ENCODE measurements at places on chromosomes 7 and 10.

DNA sequence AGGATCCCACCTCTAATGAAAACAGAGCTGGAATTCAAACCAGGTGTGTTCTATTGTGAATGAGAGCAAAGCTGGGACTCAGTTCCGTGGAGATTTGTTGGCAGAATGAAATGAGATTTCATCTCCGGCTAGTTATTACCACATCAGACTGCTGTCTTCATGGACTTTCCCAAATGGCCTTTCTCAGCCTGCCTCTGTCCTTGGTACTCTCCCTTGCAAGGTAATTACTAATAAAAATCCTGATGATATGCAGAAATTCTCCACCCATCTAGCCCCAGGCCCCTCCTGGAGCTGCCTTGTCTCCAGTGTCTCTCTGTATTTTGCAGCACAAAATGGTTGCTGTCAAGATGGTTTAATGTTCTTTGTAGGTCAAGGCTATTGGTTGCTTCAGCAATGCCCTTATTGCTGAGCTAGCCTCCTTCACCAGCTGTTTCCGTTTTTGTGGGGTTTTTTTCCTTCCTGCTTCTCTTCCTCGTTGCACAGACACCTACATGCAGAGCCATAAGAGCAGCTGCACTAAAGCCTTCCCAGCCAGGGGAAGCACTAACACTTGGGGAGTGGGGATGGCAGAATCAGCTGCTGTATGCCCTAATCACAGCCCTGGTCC, 185.0 kb upstream of the GHITM start:
- no peak for DNase-seq

DNA sequence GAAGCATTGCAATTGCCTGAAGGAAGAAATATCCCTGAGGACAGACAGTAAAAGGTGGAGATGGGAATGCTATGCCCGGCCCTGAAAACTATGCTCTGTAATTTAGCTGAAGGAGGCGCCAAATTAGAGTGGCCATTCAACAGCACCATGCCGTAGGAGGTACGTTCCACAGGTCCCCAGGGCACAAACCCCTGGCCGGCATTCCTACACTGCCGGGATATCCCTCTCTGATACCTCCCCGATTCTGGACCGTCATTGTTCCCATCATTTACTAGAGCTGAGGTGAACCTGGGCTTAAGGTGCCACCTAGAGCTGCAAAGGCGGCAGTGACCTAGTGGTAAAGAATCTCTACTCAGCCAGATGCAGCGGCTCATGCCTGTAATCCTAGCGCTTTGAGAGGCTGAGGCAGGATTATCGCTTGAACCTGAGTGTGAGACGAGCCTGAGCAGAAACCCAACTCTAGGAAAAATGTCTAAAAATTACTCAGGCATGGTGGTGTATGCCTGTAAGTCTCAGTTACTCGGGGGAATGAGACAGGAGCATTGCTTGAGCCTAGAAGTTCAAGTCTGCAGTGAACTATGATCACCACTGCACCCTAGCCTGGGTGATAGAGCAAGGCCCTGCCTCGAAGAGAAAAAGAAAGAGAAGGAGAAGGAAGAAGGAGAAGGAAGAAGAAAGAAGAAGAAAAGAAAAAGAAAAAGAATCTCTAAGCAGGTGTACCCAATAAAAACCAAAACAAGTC, 53.0 kb upstream of the TNKS2 start:
- DNase-seq: no peak

- DNase-seq: no peak
Observed at GRCh38 chr7:104960741-104961448, 53.1 kb upstream of the KMT2E start.

- DNase-seq: no peak
Observed at GRCh38 chr10:96606216-96606615, 19.4 kb upstream of the TM9SF3 start.

- DNase-seq: no peak
Observed at GRCh38 chr7:2983586-2983985, 60.1 kb downstream of the CARD11 start.

GRCh38 chr10:29881336-29881771, 178.0 kb downstream of the JCAD start:
- DNase-seq: no peak

DNA sequence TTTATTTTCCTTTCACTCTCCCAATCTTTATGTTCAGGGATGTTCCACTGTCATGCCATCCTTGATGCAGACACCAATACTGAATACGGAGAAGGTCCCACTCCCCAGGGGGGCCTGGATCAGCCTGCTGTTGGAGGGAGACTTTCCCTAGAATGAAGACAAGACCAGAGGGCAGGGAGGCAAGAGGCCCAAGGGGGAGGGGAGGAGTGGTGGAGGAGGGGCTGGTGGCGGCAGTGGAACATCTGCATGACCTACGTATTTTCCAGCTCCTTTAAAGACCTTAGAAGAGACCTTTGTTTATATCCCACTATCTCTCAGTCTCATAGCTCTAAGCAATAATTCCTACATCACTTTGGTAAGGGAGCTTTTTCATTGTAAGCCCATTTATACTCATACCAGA, 183.0 kb downstream of the HECW1 start:
- DNase-seq: no peak

GRCh38 chr10:79236433-79236765, 110.9 kb upstream of the PPIF start:
- DNase-seq: no peak

DNA sequence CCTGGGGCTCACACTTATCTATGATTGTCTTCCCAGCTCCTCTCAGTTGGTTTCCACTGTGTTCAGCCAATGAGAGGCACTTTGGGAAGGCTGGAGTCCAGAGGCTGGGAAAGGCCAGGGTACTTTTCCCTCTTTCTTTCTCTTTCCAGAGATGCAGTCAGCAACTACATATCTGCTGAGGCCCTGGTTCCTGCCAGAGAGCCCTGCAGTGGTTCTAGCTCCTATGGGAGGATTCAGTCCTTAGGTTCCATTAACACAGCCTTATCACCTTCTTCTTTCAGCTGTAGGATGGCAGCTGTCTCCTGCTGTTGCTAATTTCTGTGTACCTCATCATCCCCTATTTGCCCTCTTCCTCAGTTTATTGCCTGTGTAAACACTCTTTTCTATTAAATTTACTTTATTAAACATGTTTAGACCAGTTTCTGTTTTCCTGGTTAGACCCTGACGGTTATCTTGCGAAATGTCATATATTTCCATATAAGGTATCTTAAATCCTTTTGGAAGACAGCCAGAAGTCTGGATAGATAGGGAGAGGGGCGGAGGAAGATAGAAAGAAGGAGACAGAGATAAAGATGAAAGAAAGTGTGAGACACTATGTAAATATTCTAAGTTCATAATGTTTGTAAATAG, 100.3 kb downstream of the HGF start:
- DNase-seq: no peak

- no peak for DNase-seq
Observed at GRCh38 chr7:2575046-2575732, 16.4 kb downstream of the IQCE start.

- DNase-seq: no peak
Observed at GRCh38 chr7:86939197-86939814, 120.1 kb downstream of the ELAPOR2 start.

- no peak for DNase-seq
Observed at GRCh38 chr7:149284343-149284742, 22.3 kb downstream of the ZNF783 start.

GRCh38 chr10:45453639-45454255, 79.7 kb downstream of the ALOX5 start:
- DNase-seq: no peak

DNA sequence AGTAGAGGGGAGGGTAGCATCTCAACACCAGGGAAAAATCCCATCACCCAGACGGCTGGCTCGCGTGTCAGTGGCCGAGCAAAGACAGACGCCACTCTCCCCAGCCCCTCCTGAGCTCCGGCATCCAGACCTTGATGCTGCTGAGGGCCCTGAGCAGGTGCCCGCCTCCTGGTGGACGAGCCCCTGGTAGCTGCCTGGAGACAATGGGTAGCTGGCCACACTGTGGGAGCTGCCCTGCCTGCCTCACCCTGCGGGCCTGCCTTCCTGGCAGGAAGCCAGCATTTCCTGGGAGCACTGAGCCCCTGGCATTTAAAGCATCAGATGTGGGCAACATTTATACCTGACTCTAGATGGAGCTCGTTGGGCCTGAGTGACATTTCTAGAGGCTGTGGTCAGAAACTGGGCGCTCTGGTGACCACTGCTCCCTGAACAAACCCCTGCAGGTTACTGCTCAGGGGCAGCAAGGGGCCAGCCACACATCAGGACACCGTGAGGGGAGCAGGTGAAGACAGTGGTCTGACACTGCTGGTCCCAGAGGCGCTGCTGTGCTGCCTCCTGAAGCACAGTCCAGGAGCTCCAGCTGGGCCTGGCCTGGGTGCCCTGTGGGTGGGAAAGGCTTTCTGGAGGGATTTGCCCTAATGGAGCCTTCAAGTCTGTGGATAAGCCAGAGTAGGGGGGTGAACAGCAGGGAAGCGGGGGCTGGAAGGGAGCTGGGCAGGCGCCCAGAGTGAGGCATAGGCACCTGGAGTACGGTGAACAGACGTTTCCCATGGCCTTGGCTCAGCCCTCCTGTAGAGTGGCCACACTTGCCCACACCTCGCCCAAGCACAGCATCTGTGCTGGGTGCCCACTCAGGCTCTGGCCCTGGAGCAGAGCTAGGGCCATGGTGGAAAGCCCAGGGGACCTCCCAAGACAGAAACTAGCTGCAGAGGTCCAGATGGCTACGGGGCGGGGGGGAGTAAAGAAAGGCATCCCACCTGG, 138.7 kb downstream of the MAPK8 start:
- DNase-seq: no peak

DNA sequence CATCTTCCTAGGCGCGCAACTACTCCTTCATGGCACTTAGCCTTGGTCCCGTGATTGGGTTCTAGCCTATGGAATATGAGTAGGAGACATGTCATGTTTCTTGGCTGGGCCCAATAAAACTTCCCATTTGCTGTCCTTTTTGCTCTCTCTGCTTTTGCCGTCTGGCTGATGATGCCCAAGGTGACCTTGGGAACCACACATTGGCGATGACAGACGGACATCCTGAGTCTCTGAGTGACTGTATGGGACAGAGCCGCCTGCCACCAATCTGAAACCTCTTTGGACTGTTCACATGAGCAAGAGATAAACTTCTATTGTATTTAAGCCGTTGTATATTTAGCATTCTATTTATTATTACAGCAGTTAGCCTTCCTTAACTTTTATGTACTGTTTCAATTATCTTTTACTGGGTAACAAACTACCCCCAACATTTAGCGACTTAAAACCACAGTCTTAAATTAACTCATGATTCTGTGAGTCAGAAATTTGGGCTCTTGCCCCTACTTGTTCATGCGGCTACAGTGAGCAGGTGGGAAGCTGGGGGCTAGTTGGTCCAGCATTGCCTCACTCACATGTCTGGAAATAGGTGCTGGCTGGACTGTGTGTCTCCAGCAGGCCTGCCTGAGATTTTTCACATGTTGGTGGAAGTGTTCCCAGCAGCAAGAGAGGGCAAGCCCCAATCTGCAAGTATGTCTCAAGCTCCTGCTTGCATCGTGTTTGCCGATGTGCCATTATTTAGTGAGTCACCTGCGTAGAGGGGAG, 71.7 kb downstream of the NOD1 start:
- DNase-seq: no peak
